ENCODE measurements at places on chromosomes 2 and 18.

DNA sequence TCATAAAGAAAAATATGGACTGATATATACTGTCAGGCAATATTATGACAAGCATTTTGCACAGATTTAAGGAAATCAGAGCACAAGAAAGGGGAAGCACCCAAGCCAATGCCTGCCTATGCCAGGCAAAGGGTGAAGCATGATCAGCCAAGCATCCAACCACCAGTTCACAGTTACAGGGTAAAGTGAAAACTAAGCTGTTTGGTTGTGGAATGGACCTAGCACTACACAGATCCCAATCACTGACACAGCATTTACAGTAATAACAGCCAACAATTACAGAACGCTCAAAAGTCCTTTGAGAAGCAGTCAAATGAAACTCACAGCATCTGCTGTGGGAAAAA lies 90.3 kb downstream of the SP3 start:
- no peak for DNase-seq

DNA sequence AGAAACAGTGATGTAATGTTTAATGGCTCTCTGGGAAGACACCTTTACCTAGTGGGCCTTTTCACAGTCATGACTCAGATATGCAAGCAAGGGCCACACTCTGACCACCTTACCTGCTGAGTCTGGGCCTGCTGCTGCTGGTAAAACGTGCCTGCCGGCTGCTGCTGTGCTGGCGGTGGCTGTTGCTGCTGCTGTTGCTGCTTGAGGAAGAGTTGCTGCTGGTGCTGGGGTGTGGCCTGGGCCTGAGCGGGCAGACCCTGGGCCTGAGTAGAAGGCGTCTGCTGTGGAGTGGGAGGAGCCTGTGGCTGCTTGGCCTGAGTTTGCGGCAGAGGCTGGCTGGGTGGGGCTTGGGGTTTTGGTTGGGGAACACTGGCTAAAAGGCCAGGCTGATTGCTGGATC lies 81.6 kb upstream of the NFU1 start:
- DNase-seq, result peak; percentile 70

DNA sequence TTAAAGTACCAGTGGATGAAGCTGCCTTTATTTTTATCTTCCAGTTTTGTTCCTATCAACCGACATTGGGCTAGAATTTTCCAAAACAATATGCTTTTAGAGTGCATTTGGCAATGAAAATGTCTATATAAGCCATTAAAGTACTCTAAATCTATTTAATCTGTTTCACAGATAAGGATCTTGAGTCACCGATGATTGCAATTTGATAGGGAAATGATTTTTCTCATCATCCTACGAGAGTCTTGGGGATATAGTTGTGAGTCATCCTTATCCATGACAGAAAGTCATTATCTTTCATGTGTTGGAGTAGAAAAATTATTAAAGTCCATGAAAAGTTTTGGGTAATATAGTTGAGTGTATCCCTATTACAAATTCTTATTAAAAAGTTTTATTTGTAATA lies 26.1 kb downstream of the SLC39A10 start:
- no peak for DNase-seq

GRCh38 chr2:15206419-15206818 lies 354.7 kb downstream of the NBAS start:
- no peak for DNase-seq

DNA sequence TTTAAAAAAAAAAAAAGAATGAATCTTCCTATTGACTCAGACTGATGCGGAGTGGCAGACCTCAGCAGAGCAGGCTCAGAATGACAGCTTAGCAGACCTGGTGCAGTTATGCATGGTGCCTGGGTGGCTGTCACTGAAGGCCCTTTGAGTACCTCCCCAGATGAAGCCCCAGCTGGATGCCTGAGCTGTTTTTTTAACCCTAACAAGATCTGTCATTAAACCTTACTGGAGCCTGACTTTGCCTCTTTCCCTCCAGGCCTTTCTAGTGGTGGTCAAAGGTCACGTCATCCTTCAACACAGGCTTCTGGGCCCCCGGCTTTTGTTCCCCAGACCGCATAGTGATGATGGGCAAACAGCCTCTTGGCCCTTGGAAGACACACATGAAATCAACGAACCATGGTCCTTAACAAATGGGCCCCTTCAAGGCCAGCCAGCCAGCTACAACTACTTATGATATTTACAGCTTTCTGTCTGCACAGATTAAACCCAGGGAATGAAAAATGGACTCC lies 138.3 kb upstream of the CYP1B1 start:
- no peak for DNase-seq

- DNase-seq, result no peak
These were observed 77.5 kb upstream of the ASB18 start for GRCh38 chr2:236341721-236342120.

DNA sequence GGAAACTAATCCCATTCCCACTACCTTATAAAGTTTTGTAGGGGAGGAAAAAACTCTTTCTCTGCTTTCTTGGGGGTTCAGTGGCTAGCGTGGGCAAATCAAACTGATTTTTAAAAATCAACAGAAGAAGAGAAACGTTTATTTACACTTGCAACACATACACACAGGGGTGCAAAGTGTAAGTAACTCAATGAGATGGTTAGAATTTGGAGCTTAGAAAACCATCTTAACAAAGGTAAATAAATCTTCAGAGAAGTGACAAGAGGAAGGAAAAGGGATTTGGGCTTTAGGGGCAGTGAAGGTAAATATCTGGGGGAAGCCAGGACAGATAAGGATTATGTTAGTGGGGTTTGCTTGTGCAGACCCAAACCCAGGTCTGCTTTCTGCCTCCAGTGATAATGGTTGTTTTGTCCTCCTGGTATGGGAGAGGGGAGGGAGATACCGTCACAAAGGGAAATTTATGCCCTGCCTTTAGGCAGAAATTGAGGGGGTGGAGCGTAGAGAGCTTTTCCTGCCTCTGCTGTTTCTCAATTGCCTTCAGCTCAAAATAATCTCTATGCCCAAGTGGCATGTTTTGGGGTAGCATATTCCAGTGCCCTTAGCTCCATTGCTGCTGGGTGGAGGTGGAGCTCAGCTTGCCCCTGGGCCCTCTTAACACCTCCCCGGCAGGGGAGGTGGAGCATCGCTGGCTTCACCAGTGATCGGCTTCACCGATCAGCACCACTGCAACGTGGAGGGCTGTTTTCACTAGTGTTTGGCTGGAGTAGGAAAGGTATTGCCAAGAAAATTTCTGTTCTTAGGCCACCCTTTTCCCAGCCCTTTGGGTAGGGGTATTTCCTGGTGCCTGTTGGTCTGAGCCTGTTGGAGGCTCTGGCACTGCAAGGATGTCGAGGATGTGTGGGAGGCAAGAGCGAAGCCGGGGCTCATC lies 92.2 kb downstream of the TEX51 start:
- DNase-seq, result no peak

DNA sequence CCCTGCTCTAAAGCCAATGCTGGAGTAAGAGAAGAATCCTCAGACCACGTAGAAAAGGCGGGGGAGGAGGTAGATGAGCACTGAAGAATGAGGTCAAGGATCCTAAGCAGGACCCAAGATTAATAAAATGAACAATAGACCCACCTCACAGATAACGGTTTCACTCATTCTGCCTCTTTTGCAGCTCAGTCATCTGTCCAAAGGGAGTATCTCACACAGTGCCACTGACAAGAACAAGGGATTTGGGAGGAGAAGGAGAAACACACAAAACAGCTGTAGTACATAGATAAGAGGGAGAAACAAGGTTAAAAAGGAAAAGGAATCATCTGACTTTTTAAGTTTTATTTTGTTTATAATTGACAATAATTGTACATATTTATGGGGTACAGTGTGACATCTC lies 30.9 kb upstream of the SULT1C4 start:
- DNase-seq, result no peak

GRCh38 chr18:39781565-39781964 lies 2173.5 kb upstream of the PIK3C3 start:
- no peak for DNase-seq

- DNase-seq, result peak; percentile 56
These were observed 186.5 kb upstream of the FANCL start for GRCh38 chr2:58427572-58428095.

- no peak for DNase-seq
These were observed 86.8 kb downstream of the ALK start for GRCh38 chr2:29834624-29835023.

GRCh38 chr2:228657807-228658402 lies 476.4 kb upstream of the SPHKAP start:
- DNase-seq, result no peak

DNA sequence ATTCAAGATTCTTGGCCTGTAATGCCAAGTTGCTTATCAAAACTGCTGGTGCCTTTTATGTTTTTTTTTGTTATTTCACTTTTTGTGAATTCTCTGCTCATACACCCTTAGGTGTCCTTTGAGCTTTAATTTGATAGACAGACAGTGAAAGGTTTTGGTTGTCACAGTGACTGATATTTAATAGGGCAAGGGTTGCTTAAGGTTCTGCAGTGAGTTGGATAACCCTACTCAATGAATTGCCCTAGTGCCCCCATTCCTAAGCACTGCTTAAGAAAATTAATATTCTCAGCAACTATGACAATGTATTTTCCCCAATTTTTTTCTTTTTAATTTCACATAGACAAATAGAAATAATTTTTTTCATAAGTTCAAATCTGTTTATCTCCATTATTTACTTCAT lies 15.4 kb downstream of the PPIG start:
- DNase-seq, result no peak

DNA sequence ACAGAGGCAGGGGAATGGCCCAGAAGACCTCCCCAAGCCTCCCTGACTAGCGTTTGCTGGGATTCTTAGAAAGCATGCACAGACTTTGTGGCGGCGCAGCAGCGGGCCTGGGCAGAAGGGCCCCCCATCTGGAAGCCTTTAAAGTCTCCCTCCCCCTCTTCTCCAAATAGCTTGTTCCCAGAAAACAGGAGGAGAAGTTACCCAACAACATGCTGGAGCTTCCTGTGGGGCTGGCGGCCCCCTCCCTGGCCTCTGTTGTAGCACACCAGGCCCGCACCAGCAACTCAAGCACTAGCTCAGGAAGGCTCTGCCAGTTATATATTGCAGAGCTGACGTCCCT lies 334.8 kb downstream of the DYSF start:
- no peak for DNase-seq

DNA sequence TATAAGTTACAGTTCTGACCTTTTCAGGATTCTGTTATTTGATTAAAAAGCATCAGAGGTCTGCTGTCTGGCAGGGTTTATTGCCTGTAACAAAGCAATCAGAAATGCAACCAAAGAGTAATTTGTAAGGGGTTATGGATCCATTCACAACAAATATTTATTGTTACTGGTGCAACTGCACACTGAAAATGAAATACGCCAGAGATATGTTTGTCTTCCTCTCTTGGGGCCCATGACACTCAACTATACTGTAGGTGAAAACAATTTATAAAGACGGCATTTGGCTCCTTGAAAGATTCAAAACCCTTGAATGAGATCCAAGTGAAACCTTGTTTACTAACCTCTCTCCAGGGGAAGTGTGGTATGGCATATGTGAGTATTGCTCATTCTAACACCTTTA lies 452.2 kb downstream of the MBD2 start:
- DNase-seq, result no peak

DNA sequence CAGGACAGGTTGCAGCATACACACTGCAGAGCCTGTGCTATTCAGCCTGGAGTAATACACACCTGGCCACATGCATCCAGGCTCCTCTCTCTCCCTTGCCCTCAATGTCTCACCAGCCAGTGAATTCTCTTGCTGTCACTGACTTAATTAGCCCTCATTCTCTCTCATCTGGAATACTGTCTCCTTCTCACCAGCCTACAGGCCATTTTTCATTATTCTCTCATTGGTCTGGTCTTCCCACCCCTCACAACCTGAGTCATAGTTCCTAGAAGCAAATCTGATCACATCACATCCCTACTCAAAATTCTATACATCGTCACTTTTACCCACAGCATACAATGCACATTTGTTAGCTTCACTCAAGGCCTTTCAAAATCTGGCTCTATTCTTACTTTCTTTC lies 333.1 kb downstream of the PIK3C3 start:
- no peak for DNase-seq

GRCh38 chr18:32056613-32057358 lies 34.9 kb upstream of the RNF138 start:
- DNase-seq, result no peak

- no peak for DNase-seq
These were observed 51.5 kb downstream of the USP37 start for GRCh38 chr2:218516614-218517013.

DNA sequence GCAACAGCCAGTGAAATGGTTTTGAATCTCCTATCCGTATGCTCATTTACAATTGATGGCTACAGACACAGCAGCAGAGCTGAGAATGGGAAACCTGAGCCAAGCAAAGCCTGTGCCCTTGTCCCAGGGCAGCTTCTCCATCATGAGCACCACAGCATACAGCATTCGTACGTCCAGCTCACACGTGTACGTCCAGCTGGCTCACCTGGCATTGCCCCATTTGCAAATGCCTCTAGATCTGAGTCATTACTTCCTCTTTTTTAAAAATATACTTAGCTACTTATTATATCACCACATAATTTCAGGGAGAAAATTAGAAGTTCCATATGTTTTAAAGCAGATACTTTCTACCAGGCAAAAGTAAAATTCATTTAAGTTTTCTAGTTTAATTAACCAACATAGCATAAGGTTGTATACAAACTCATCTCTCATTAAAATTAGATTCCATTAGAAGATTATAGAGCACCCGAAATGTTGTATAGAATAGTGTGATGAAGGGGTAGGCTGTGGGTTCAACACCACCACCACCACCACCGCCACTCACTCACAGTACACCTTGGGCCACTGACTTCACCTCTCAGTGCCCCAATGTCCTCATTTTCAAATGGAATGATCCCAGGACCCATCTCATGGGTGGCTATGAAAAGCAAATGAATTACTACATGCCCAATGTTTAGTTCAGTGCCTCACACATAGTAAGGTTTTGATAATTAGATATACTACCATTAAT lies 31.4 kb upstream of the TMEM177 start:
- no peak for DNase-seq

GRCh38 chr2:170501421-170502043 lies 213.6 kb upstream of the SP5 start:
- DNase-seq, result no peak

DNA sequence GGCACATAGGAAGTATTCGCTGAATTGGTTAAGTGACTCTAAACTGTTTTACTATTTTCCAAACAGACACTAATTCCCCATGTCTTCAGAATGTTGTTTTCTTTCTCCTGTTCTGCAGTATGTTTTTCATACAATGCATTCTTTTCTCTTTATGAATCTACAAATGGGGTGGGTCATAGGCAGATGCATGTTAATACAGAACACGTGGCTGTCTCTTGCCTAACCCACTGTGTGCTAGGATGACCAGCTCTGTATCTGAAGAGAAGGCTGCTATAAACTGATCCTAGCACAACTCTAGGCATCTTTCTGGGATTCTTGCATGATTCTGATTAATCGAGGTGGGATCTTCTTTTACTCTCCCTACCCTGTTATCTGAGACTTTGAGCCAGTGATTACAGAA lies 826.0 kb downstream of the PLCL1 start:
- no peak for DNase-seq

DNA sequence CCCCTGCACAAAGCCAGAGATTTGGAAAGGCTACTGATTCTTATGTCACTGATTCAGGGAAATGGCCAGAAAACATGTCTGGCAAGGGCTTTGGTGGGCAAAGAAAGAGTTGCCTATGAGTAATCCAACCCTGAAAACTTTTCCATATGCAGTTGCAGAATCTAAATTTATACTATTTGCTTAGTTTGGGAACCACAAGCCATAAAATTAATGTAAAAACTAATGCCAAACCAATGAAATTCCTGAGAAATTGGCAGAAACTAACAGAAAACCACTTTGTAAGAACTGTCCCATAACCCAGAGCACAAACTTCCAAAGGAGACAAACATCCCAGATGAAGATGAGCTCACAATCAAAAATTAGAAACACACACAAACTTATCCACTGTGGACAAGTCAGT lies 48.8 kb downstream of the TCF4 start:
- no peak for DNase-seq

- DNase-seq, result no peak
These were observed 52.5 kb upstream of the SLC14A2 start for GRCh38 chr18:45562567-45563479.

GRCh38 chr2:121135168-121135853 lies 149.7 kb downstream of the TFCP2L1 start:
- no peak for DNase-seq
